Gastrocnemius medialis (tissue), 4 donors: ENCODE measurements at places on chromosomes 7 and 10. TPM values are rescaled to one million over a fixed set of nuclear protein-coding genes. Genes with fewer than 3 reads are reported as not detected.

- no peak for DNase-seq
- H3K27me3 ChIP-seq, result no peaks in the 10 kb centered on the region
- no peaks in the 10 kb centered on the region for H3K36me3 ChIP-seq
- H3K27ac ChIP-seq, result no peak overlapping the region
These were observed 114.6 kb downstream of the EPC1 start for GRCh38 chr10:32232378-32232777.

Gene CALML3
- not detected for total RNA-seq

GRCh38 chr10:78657163-78657861 is 411.5 kb upstream of the ZMIZ1 start:
- peak; percentile 74 for DNase-seq
- no peaks in the 10 kb centered on the region for H3K36me3 ChIP-seq
- H3K4me3 ChIP-seq, result no peak overlapping the region
- H3K27me3 ChIP-seq, result no peaks in the 10 kb centered on the region
- H3K4me1 ChIP-seq, result no peaks in the 10 kb centered on the region
- H3K27ac ChIP-seq, result no peak overlapping the region

Gene DYDC2
- total RNA-seq, result not detected

- DNase-seq, result no peak
- no peaks in the 10 kb centered on the region for H3K36me3 ChIP-seq
- peaks cover 19% of the 10 kb centered on the region for H3K4me1 ChIP-seq
- no peak overlapping the region for H3K4me3 ChIP-seq
- H3K27me3 ChIP-seq, result no peaks in the 10 kb centered on the region
- no peak overlapping the region for H3K27ac ChIP-seq
These were observed 173.4 kb upstream of the RHEB start for GRCh38 chr7:151693140-151693539.

- no peak overlapping the region for H3K4me3 ChIP-seq
- no peaks in the 10 kb centered on the region for H3K27me3 ChIP-seq
- H3K27ac ChIP-seq, result no peak overlapping the region
- no peaks in the 10 kb centered on the region for H3K4me1 ChIP-seq
These were observed 236.6 kb downstream of the PTPRN2 start for GRCh38 chr7:158351051-158351450.

DNA sequence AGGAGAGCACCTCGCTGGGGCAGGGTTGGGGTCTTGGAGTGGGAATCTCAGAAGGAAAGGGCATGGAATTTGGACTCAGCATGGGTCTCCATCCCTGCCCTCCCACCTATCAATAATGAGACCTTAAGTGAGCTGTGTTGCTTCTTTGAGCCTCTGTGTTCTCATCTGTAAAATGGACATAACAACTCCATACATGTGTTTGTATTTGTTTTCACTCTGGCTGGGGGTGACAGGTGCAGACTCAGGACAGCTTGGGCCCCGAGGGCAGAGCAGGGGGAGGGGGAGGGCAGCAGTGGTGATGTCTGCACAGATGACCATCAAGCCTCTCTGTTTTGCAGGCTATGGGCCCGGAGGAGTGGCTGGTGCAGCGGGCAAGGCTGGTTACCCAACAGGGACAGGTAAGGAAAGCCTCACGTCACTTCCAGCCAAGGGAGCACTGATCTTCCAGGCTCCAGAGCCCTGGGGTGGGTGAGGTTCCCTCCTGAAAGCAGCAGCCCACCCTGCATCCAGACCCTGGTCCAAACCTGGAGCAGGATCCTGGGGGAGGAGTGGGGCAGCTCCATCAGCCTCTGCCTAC is 19.9 kb downstream of the ELN start:
- H3K27ac ChIP-seq, result no peak overlapping the region
- H3K36me3 ChIP-seq, result no peaks in the 10 kb centered on the region
- peaks cover 3% of the 10 kb centered on the region for H3K27me3 ChIP-seq
- no peaks in the 10 kb centered on the region for H3K4me1 ChIP-seq
- no peak for DNase-seq

Gene HABP2
- total RNA-seq, result not detected

Gene GALNT11
- total RNA-seq, result 16.3 TPM

Gene SP8
- total RNA-seq, result not detected

DNA sequence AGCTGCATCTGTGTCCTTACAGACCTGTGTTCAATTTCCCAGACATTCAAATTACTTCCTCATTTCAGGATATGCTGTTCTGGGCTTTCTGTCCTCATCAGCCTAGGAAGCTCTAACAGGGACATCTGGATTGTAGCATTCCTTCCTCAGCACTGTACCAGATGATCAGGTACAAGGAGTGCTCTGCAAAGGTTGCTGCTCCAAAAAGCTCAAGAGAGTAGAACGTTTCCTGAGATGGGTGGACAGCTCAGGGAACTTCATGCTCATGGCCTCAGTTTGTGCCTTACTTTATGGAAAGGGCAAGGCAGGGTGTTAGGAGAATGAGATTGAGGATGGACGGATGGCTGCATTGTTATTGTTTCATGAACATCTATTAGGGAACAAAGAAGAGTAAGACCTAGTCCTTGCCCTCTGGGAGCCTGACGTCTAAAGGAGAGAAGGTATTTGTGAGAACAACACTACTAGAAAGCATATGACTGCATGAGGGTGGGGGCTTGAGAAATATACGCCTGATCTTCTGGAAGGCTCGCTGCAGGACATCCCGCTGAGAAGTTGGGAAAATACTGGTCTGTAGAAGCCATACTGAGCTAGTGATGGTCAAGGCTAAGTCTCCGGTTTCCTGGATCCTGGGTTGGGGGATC is 10.5 kb upstream of the ZNF212 start:
- H3K4me3 ChIP-seq, result no peak overlapping the region
- DNase-seq, result no peak
- no peaks in the 10 kb centered on the region for H3K36me3 ChIP-seq

GRCh38 chr10:121405096-121405495 is 193.1 kb downstream of the FGFR2 start:
- no peak overlapping the region for H3K4me3 ChIP-seq
- H3K4me1 ChIP-seq, result no peaks in the 10 kb centered on the region
- no peaks in the 10 kb centered on the region for H3K27me3 ChIP-seq
- no peaks in the 10 kb centered on the region for H3K36me3 ChIP-seq
- H3K27ac ChIP-seq, result no peak overlapping the region

Gene PCLO
- total RNA-seq, result 0.29 TPM

GRCh38 chr10:104777086-104777799 is 136.2 kb downstream of the SORCS3 start:
- no peak overlapping the region for H3K4me3 ChIP-seq
- no peaks in the 10 kb centered on the region for H3K4me1 ChIP-seq
- no peaks in the 10 kb centered on the region for H3K27me3 ChIP-seq
- no peaks in the 10 kb centered on the region for H3K36me3 ChIP-seq
- DNase-seq, result no peak

Gene PRSS2
- not detected for total RNA-seq

DNA sequence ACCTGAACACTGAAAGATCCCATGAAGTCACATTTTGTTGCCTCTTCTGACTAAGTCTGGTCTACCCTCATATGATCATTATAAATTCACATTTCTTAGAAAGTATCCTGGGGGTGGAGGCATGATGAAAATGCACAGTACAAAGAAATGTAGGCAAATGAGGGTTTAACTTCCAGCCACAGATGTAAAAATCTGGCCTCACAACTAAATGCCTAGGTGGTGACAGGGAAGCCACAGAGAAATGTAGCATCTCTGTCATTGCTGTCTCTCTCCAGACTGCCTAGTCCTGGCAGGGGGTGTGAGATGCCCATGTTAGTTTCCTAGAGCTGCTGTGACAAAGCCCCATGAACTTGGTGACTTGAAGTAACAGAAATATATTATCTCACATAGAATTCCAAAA is 395.9 kb downstream of the SORCS3 start:
- no peaks in the 10 kb centered on the region for H3K27me3 ChIP-seq
- H3K36me3 ChIP-seq, result no peaks in the 10 kb centered on the region
- no peak overlapping the region for H3K27ac ChIP-seq
- no peaks in the 10 kb centered on the region for H3K4me1 ChIP-seq

Gene PDE1C
- 1.2 TPM for total RNA-seq

Gene PLEKHS1
- total RNA-seq, result not detected

DNA sequence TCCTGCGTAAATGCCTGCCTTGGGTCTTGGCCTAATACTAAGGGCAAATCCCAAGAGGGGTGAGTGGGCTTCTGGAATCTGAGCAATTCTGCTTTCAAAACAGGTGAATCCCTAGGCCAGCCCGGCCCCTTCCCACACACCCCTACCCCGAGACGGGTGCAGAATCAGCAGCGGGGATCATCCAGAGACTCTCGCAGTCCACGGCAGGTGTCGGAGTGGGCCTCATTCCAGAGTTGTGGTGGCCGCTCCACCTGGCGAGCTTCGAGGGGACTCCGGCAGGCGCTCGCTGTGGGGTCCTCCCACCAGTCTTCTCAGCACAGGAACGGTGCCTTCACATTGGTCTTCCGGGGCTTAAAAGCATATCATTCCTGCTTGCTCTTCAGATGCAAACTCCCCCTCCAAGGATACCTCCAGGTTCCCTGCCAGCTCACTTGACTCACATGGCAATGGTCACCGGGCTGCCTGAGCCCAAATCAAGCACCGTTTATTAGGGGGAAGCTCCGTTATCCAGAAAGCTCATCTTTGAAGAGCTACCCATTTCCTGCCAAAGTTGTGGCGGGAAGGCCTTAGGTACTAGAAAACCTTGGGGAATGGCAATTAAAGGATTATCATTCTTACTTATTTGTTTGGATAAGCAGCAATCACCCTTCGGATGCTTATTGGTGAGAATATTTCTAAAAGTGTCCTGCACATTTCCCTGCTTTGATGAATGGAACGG is 67.6 kb downstream of the PRKAG2 start:
- no peak overlapping the region for H3K27ac ChIP-seq
- H3K36me3 ChIP-seq, result no peaks in the 10 kb centered on the region
- no peaks in the 10 kb centered on the region for H3K27me3 ChIP-seq
- H3K4me3 ChIP-seq, result no peak overlapping the region

DNA sequence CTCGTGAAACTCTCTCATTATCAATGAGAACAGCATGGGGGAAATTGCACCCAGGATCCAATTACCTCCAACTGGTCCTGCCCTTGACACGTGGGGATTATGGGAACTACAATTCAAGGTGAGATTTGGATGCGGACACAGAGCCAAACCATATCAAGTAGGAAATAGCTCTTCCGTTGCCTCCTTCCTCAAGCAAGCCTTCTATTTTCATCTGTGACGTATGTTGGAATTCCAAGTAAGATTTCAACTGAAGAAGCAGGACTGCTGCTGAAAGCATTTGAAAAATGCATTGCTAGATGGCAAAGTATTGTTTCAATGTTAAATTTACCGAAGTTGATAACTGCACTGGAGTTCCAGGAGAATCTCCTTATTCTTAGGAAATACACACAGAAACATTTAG is 178.1 kb upstream of the GALNT17 start:
- H3K36me3 ChIP-seq, result no peaks in the 10 kb centered on the region
- H3K4me3 ChIP-seq, result no peak overlapping the region
- no peak for DNase-seq

Gene NSUN5
- 48.3 TPM for total RNA-seq

GRCh38 chr7:82209179-82209747 is 234.3 kb downstream of the CACNA2D1 start:
- peak overlapping the region; percentile 83 for H3K27ac ChIP-seq
- no peak overlapping the region for H3K4me3 ChIP-seq
- H3K4me1 ChIP-seq, result peaks cover 55% of the 10 kb centered on the region
- no peak for DNase-seq
- H3K36me3 ChIP-seq, result no peaks in the 10 kb centered on the region

DNA sequence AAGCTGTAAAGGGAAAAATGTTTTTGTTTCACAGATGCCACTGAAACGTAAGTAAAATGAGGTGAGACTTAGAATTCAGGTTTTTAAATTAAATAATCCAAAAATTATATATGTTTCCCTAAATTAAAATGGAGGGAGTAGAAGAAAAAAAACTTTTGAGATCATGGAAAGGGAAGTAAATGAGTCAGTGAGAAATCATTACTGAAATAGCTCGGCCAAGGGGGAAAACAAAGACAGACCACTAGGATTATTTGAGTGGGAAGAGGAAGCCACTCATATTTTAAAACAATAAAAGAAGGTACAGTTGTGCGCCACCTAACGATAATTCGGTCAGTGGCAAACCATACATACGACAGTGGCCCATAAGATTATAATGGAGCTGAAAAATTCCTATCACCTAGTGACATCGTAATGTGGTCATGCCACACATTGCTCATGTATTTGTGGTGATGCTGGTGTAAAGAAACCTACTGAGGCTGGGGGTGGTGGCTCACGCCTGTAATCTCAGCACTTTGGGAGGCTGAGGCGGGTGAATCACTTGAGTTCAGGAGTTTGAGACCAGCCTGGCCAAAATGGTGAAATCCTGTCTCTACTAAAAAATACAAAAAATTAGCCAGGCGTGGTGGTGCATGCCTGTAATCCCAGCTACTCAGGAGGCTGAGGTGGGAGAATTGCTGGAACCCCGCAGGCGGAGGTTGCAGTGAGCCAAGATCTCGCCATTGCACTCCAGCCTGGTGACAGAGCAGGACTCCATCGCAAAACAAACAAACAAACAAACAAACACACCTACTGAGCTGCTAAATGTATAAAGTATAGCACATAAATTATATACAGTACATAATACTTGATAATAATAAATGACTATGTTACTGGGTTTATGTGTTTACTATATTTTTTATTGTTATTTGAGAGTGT is 64.7 kb downstream of the MKX start:
- H3K27me3 ChIP-seq, result no peaks in the 10 kb centered on the region
- H3K4me3 ChIP-seq, result no peak overlapping the region
- DNase-seq, result no peak

- DNase-seq, result no peak
- H3K27me3 ChIP-seq, result no peaks in the 10 kb centered on the region
- no peak overlapping the region for H3K4me3 ChIP-seq
- H3K4me1 ChIP-seq, result peaks cover 16% of the 10 kb centered on the region
These were observed 215.7 kb downstream of the HTR7 start for GRCh38 chr10:90642136-90642535.

DNA sequence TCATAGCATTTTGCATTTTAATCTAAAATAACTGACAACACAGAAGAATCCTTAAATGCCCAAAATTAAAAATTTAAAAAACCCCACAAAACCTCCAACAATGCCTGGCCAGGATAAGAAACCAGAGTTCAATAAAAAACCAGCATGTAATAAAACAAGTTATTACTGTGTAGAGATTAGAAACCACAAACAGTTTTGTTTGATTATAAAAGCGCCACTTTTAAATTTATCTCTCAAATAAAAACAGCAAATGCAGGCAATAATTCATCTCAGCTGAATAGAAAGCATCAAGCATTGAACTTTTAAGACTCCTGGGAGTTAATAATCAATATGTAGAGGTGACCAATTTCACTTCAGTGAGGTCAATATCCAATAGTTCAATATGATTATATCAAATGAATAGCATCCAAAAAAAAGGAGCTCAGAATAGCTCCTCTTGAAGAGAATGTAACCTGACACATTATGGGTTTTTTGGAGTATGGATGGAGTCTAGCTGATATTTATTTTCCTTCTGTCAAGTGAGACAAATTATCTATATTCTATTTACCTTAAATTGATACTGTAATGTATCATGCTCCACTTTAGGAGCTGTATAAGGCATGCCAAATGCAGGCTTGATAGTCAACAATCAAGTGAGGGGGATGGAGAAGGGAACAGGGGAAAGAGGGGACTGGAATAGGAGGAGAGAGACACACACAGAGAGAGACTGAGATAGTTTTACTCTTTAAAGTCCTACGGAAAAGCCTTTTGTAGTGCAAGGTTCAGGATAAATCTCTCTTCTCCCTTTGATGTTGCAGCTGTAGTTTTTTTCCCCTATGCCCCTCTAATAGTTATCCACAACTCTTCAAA is 130.9 kb downstream of the RSU1 start:
- H3K27me3 ChIP-seq, result no peaks in the 10 kb centered on the region
- H3K4me1 ChIP-seq, result no peaks in the 10 kb centered on the region
- H3K36me3 ChIP-seq, result no peaks in the 10 kb centered on the region
- H3K4me3 ChIP-seq, result no peak overlapping the region
- no peak for DNase-seq

GRCh38 chr10:78450807-78451485 is 417.3 kb downstream of the RPS24 start:
- peaks cover 7% of the 10 kb centered on the region for H3K4me1 ChIP-seq
- H3K36me3 ChIP-seq, result no peaks in the 10 kb centered on the region
- H3K27ac ChIP-seq, result no peak overlapping the region

Gene LIPN
- total RNA-seq, result not detected
